ENCODE measurements at places on chromosomes 11 and 22. TPM values are rescaled to one million over a fixed set of nuclear protein-coding genes. Genes with fewer than 3 reads are reported as not detected.

GRCh38 chr11:7319501-7319900 lies 67.8 kb downstream of the SYT9 start:
- no peak for DNase-seq

- DNase-seq: peak; percentile 82
Observed at GRCh38 chr11:2945031-2945756, 16.0 kb upstream of the PHLDA2 start.

GRCh38 chr11:9646324-9646723 lies 17.6 kb upstream of the SWAP70 start:
- DNase-seq: no peak

VPREB1 gene
- not detected for total RNA-seq

GRCh38 chr11:35488117-35488516 lies 37.3 kb downstream of the PAMR1 start:
- no peak for DNase-seq

All from Daoy (cell line).